Stimulated activated CD8-positive, alpha-beta memory T cell treated with anti-CD3 and anti-CD28 coated beads, Interleukin-2, amount 100 ng/mL, for 48 hours (primary cell): ENCODE measurements at places on chromosomes 3 and 15.

DNA sequence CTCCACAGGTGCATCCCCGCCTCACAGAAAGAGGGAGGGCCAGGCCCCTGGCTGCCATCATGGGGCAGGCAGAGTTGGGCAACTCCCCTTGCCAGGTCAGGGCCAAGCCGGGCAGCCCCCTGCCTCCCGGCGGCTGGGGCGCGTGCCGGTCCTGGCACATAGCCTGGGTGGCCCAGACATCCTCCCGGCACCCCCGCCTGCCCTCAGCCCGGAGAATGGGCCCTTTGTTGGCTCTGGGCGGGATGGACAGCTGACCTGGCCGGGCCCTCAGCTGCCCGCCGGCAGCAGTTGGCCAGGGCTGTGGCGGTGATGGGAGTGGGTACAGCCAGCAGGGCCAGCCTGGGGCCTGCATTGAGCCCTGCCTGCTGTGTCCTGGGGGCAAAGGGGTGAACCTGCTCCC lies 16.5 kb downstream of the PLXNA1 start:
- DNase-seq, result no peak

DNA sequence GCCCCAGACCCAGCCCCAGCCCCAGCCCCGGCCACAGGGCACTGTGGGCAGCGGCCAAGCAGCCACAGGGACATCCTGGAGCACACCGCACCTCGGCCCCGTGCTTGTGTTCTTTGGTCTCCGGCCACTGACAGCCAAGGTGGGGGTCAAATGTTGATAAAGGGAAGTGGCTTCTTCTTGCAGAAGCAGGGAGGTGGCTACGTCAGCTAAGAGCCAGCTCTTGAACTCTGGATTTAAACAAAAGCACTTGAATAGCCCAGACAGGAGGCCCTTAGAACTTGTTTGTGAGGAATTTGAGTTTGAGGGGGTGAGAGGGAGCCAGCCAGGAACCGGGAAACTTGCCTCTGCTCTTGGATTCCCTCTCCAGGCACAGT lies 135.8 kb upstream of the ABHD17C start:
- no peak for DNase-seq

- no peak for DNase-seq
Observed at GRCh38 chr3:10725067-10725466, 91.0 kb upstream of the SLC6A11 start.

- no peak for DNase-seq
Observed at GRCh38 chr3:126109146-126109879, 25.4 kb upstream of the SLC41A3 start.

DNA sequence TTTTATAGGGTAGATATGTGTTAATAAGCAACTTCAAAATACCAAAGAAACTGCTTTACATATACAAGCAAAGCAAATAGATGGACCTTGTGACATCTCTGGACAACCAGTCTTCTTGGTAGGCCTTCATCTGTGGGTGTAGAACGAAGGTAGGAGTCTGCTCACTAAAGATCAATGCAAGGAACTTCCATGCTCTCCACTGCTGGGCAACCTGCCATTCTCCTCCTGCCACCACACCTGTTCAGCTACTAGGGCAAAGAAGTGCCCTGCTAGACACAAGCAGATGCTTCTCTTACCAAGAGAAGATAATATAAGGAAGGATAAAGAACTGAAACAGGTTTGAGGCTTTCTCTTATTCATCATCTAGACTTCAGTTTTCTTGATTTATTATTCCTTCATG lies 12.6 kb downstream of the PPARG start:
- no peak for DNase-seq

GRCh38 chr3:53242642-53243041 lies 13.2 kb downstream of the TKT start:
- DNase-seq, result no peak

GRCh38 chr3:46708401-46709156 lies 7.4 kb downstream of the TMIE start:
- DNase-seq, result no peak
